ENCODE measurements at places on chromosomes 1 and 21.

DNA sequence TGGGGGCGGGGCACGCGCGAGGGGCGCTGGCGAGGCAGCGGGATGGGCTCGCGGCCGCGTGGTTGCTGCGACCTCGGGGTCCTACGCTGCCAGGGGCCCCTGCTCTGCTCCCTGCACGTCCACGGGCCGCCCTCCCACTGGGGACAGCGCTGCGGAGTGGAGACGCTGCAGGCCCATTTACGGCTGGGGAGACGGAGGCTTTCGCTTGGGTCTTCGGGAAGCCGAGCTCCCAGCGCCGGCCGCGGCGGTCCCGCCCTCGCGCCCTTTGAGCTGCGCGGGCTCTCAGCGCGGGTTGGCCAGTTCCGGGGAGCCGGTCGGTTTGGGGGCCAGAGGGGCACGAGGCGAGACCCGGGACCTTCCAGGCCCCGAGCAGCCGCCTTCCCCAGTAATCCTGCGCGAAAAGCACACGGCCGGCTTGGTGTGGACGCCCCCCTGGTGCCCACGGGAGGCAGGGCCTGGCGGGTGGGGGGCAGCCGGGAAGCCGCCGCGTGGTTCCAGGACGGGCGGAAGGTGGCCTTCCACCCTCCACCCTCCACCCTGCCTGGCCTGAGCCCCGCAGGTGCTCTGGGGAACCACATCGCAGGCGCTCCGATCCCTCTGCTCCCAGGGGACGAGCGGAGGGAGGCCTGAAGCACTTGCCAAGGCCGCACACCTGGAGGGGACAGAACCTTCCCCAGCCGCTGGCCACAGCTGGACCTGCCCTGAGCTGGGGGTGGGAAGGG is 570 bp upstream of the PEX10 start:
- DNase-seq, result no peak

GRCh38 chr1:161175771-161176453 is 1.4 kb downstream of the B4GALT3 start:
- DNase-seq, result no peak

GRCh38 chr1:208851366-208851765 is 607.2 kb upstream of the PLXNA2 start:
- no peak for DNase-seq

DNA sequence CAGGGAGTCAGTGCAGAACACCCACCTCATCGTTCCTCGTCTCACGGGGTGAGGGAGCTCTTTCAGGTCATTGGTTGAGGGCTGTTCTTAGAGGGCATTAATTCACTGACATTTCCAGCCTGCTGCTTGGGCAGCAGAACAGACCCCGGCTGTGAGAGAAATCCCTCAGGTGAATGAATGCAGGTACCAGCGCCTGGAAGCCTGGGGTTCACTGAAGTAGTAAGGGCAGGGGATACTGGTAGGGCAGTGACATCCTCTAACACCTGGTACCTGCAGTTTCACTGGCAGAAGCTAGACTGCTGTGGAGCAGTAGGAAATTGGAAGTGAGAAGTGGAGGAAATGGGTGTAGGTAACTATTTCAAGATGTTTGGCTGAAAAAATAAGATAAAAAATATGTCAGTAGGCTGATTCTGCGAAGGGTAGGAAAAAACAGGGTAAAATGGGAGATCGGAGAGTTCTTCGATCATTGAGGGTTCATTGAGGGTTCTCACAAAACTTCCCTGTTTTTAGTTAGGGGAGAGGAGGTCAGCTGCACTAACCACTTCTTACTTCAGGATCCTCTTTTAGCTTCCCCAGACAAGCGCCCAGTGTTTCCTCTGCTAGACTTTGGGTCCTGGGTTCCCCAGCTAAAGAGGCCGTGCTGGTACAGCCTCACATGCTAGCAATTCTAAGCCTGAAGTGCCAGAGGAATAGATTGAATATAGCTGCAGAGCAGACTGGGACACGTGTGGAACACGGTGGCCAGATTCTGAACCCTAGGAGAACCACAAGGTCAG is 55.2 kb downstream of the RNF220 start:
- no peak for DNase-seq

DNA sequence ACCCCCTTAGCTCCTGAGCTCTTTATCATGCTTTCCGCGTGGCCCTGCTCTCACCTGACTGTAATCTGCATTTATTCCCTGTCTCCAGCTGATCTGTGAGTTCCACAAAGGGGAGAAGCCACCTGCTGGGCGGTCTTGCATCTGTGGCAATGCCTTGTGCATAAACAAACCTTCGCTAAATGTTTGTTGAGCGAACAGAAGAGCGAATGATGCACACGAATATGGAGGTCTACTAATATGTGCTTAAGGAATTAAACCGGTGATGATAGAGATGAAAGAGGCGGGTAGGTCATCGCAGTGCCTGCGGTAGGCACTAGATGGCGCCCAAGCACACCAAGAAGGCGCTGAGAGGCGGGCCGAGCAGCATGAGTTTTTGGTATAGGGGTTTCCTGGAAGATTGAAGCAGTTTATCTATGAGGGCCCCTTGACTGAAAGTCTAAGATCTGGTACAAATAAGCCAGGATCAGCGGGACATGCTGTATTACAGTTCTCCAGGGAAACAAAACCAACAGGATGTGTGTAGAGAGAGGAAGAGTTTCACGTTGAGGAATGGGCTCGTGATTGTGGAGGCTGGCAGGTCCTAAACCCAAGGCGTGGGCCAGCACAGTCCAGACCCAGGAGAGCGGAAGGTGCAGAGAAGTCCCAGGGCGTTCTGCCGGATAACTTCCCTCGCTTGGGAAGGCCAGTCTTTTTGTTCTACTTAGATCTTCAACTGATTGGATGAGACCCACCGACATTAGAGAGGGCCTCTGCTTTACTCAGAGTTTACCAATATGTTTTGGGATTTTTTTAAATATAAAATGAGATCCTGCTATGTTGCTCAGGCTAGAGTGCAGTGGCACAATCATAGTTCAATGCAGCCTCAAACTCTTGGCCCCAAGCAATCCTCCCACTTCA is 34.7 kb downstream of the TOMM20 start:
- DNase-seq, result peak; percentile 63

GRCh38 chr1:97758541-97759057 is 162.2 kb downstream of the DPYD start:
- no peak for DNase-seq

DNA sequence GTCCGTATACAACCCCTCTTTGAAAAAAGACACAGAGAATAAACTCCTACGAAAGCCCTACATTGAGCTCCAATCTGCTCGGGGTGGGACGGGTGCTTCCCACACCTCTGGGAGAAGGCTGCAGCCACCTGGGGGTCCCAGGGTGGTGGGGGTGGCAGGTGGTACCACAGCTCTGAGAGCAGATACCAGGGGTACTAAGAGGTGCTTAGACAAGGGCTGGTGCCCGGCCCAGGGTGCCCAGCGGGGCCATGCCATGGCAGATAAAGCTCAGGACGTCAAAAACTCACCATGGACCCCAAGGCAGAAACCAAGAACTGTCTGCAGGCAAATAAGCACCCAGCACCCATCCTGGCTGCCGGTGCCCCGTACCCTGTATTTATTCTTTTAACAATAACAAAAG is 75.1 kb downstream of the SPSB1 start:
- DNase-seq, result no peak

- DNase-seq, result no peak
These were observed 24.8 kb downstream of the TP53BP2 start for GRCh38 chr1:223820971-223821370.

GRCh38 chr1:99407018-99407417 is 142.7 kb downstream of the PLPPR4 start:
- DNase-seq, result no peak

DNA sequence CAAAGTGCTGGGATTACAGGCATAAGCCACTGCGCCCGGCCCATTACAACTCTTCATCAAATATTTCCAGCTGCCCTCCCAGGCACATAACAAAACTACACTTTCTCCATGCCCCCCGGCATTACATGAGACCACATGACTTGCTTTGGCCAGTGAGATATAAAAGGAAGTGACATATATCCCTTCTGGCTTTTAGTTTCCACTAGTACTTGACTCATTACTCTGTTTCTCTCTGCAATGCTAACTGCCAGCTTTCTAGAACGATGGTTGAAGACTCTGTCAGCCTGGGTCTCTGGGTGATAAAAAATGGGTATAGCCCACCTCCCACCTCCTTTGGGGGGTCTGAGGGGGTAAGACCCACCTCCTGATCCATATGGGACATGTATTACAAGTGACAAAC is 24.2 kb downstream of the ABL2 start:
- no peak for DNase-seq

DNA sequence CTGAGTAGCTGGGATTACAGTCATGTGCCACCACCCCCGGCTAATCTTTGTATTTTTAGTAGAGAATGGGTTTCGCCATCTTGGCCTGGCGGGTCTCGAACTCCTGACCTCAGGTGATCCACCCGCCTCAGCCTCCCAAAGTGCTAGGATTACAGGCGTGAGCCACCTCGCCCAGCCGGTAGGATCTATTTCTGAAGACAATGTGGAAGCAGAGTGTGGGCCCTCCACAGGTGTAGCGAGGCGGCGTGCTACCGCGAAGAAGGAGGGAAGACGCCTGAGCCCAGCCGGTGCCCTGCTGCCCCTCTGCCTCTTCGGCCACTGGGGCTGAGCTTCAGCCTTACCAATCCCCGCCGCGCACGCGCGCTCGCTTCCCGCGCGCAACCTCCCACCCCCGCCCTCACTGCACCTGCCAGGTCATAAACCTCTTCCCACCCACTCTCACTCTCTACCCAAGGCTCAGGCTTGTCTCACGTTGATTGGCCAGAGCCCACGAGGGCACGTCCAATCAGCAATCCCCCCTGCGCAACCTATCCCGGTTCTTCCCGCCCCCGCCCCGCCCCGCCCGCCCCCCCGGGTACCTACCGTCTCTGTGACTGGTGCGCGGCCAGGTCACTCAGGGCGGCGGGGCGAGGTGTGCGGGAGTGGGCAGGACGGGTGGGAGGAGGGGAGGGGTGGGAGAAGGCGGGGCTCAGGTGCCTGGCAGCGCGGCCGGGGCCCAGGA is 409 bp upstream of the HOOK1 start:
- peak; percentile 97 for DNase-seq

DNA sequence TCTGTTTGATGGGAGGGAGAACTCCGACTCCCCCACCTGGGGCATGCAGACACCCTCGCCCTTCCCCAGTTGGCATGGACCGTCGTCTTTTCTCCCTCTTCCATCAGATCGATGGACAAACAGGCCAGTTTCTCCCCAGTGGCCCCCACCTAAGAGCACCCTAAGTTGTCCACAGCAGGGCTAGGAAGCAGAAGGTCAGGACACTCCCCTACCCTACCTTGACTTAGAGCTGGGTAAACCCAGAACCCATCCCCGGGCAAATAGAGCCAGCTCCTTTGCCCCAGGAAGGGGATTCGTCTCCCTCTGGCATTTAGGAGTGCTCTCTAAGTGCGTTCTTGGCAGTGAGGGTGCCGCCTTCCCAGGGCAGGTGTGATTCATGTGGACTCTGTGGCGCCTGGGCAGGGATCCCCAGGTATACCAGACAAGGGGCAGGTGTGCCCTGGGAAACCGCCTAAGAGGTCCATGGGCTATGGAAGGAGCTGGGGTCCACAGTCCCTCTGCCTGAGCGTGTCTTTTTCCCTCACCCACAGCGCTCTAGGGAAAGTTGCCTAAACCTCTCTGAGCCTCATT is 2.7 kb upstream of the RUNX3 start:
- DNase-seq, result no peak

GRCh38 chr1:198132060-198132781 is 24.6 kb upstream of the NEK7 start:
- DNase-seq, result no peak

- DNase-seq, result no peak
These were observed 194.5 kb downstream of the LHX8 start for GRCh38 chr1:75328691-75329090.

- DNase-seq, result no peak
These were observed 74.6 kb downstream of the USP25 start for GRCh38 chr21:15804247-15805005.

- DNase-seq, result no peak
These were observed 42.4 kb downstream of the S100B start for GRCh38 chr21:46562472-46562871.

DNA sequence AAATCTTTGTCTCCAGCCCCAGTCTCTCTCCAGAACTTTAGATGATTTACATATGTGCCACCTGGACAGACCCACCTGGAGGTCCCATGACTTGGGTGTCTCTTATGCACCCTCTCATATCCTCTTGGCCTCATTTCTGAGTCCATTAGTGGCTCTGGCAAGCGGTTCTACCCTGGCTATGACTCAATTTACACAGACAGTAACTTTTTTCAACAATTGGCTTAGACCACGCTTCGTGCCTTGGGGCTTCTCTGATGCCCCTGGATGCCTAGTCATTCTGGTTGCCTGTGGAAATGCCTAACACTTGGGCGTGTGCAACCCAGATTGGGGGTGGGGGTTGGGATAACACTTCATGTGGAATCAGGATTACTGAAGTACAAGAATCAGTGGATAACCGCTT is 57.1 kb upstream of the GADD45A start:
- no peak for DNase-seq

DNA sequence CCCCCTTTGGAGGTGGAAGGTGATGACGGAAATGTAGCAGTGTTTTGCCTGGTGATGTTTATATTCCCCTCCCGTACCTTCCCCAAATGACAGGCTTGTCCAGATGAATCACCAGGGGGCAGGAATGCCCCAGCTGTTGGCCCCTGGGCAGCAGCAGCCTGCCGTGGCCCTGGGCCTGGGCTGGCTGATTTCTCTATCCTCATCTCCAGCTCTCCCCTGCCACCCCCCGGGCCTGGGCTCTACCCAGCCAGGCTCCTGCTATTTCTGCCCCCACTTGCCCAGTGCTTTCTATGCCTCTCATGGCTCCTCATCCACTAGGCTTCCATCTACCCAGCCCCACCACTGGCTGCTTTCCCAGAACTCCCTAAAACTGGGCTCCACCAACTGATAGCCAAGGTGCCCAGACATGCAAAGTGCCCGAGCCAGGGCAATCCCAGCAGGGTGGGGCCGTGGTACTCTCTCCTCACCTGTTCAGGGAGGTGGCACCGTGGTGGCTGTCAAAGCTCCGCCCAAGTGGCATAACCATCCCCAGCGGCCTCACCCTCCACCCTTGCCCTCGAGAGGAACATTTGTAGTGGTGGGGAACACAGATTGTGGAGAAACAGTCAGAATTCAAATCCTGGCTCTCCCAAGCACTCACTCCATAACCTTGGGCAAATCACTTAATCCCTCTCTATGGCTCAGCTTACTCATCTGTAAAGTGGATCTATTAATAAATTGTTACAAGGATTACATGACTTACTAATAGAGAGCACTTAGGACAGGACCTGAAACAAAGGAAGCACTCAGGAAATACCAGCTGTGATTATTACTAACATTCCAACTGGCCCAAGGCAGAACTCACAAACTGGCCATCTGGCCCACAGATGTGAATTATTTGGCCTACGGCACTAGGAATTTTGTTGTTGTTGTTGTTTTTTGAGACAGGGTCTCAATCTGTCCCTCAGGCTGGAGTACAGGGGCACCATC is 12.8 kb upstream of the ECE1 start:
- DNase-seq, result no peak

- DNase-seq, result no peak
These were observed 54.6 kb downstream of the LDLRAD2 start for GRCh38 chr1:21866707-21867043.

Data from stimulated activated naive CD4-positive, alpha-beta T cell (primary cell).